ENCODE measurements at places on chromosomes 2 and 18.

DNA sequence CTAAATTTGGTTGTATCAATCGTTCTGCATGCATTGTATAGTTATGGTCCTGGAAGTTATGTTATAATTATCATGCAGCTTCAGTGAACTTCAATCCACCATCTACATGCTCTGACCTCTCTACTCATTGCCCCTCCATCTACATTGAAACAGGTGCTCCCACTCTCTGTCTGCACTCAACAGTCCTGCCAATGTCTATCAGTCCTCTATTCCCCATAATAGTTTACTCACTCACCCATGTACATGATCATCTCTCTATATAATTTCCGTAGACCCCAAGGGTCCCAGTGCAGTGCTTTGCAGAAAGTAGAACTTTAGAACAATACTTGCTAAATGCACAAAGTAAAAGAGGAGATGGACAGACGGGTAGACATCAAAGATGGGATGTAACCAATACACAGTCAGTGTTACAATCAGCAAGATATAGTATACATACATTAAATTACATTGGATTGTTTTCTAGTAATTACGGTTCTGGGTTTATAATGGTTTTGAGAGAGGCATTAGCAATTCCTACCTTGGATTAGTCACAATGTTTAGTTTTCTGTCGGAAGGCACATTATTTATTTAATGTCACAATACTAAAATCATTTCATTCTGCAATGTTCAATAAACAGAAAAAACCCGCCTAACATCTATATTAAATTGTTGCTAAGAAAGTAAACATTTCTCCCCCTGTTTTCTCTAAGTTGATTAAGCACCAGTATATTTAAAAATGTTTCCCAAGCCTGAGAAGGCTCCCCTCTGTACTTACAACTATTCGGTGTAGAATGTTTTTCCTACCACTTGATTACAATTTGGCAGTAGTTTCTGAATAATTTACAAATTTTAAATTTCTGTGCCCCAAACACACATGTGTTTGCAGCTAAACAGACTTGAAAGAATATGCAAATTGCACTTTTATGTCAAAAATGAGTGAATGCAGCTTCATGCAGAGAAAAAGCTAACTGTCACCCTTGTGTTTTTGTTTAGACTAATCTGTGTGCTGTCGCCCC, 94.4 kb upstream of the SIX2 start:
- no peak for DNase-seq

- no peak for DNase-seq
Measured at GRCh38 chr2:224994242-224994823, 47.9 kb downstream of the DOCK10 start.

- no peak for DNase-seq
Measured at GRCh38 chr2:58669998-58670397, 428.9 kb upstream of the FANCL start.

DNA sequence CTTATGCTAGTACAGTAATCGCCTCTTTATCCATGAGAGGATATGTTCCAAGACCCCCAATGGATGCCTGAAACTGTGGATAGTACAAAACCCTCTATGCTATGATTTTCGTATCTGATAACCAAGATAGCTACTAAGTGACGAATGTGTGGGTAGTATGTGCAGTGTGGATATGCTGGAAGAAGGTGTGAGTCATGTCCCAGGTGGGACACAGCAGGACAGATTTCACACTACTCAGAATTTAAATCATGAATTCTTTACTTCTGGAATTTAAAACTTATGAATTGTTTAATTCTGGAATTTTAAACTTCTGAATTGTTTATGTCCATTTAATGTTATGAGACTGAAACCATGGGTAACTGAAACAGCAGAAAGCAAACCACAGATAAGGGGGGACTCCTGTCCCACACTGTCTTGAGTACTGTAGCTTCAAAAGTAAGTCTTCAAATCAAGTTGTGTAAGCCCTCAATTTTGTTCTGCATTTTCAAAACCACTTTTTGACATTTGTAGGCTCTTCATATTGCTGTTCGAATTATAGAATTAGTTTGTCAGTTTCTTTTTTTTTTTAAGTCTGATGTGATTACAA, 116.0 kb downstream of the LTBP1 start:
- no peak for DNase-seq

DNA sequence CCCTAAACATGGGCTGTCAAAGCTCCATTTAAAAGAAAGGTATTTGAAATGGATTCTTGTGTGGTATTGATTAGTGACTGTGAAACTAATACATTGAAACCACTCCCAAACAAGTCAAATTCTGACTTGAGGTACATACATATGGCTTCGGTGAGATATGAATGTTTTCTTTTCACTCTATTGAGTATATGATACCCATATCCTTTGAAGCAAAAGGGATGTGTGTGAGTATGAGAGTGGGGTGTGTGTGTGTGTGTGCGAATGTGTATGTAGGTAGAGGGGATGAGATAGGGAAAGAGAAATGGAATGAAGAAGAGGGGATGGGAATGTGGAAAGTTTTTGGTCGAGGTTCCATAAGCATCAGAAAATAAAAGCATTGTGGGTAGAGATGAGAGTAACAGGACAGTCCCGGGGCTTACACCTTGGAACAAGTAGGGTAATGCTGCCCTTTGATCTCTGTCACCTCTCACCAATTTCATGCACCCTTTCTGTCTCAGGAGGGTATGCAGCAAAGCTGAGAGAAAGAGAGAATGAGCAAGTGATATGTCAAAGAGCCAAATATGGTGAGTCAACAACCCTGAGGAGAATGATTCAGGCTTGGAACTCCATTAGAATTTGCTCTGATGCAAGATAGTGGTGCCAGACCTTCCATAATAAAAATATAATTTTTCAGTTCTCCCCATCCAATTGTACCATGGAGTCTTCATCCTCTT, 64.0 kb upstream of the ZEB2 start:
- DNase-seq, result no peak

DNA sequence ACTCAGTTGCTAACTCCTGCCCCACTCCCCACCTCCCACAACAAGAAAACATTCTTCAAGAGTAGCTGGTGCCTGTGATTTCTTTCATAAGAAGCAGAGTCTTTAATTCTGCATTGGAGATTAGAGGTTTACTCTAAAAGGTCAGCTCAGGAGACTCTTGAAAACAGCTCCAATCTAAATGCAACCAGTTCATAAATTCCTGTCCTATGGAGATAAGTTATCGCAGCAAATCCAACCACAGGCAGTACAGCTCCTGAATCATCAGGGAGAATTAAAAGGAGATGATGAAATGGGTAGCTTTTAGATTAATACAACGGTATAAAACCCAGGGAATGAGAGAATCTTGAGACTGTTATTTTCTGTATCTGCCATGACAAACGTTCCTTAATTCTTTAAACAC, 130.7 kb downstream of the SOCS6 start:
- DNase-seq, result no peak

DNA sequence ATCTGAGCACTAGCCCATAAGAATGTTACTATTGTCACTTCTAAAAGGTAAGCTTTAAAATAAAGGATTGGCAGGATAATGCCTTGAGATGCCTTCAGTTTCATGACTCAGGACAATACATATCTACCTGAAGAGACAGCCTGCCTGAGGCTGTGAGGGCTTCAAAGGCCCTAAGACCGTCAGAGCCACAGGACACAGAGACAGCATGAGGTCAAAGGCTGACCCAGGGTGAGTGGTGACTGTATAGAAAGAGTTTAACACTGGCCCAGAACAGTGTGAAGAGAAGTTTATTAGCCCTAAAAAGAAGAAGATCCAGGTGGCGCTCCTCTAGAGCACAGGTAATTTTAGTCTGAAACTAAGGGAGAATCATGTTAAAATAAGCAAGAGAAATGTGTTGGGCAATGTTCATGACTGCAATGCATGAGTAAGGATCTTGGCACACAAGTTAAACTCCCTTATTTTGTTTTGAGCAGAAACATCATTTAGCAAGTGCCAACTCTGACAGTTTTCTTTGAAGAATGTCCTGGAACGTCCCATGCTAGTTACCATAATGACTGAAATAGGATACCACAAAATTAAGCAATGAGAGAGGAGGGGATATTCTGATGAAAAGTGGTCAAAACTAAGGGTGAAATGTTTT, 78.1 kb upstream of the FAM110C start:
- DNase-seq, result no peak

DNA sequence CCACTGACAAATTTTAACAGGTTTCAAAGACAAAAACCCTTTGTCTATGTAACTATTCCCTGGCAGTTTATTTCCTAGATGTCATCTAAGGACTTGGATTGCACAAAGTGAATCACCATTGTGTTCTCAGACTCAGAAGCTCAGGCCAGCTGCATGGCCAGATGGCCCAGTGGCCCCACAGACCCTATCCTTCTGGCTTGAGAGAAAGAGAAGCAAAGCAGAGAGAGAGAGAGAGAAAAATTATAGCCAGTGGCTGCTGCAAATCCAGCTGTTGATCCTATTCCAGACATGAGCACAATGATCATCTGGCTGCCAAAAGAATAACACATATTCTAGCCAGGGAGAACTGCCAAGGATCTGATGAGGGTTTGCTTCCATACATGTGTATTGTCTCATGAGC, 25.8 kb downstream of the CTLA4 start:
- no peak for DNase-seq

- no peak for DNase-seq
Measured at GRCh38 chr2:8357738-8358518, 323.9 kb upstream of the ID2 start.

GRCh38 chr2:177252808-177253531, 11.6 kb downstream of the NFE2L2 start:
- no peak for DNase-seq

DNA sequence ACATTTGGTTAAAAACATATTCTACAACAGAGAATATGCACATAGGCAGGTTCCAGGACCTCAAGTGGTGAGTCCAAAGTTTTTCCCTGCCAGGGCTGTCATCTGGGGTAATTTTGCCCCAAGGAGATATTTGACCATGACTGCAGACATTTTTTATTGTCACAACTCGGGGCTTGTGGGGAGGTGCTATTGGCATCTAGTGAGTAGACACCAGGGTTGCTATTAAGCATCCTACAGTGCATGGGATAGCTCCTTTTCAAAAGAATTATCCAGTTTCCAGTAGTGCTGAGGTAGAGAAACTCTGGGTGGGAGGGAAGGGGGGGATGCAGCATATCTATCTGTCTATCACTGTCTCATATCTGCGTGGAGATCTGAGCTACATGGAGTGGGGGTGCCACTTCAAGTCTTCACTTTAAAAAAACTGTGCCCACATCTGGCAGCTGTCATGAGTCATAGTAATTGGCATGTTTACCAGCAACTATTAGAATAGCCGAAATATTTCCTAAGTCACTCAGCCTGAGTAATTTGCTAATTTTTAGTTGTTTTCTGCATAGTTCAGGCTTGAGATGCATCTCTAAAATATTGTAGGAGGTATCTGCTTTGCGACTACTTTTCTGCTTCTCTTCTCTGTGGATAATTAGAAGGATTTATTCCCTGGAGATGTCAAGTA, 254.0 kb upstream of the RBMS1 start:
- DNase-seq, result no peak

DNA sequence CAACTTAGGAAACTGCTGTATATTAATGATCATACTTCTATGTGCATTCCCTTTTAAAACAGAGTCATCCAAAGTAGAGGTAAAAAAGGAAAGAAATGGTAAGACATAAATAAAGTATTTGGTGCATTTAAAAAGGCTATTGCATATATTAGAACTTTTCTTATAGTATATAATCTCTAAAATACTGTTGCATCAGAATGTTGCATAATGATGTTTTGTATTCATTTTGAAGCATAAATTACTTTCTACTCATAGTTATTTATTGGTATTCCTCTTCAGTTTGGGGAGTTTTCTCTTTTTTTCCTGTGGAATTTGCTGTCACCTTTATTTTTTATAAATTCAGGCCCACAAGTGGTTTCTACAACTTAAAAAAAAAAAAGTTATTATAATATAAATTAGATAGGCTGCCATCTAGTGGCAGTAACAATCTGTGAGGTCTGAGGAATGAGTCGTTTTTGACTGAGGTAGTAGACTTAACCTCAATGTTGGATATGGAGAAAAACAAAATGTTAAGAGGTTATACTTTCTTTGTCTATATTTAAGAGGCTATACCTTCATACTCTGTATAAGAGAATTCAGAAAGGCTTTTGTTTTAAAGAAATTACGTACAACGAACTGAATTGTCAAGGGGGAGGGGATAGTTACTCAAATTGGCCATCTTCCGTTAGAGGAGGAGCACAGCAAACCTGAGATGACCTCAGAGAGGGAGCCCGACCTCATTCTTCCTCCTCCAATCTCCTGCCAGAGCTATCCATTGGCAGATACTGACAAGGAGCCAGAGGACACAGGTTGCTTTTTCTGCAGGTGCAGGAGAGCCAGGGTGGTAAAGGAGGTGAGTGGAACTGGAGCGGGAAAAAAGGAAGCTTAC, 23.8 kb downstream of the ANKAR start:
- no peak for DNase-seq

GRCh38 chr18:23207994-23208393, 72.7 kb downstream of the CABLES1 start:
- no peak for DNase-seq

- no peak for DNase-seq
Measured at GRCh38 chr2:32355976-32356680, 695 bp upstream of the BIRC6 start.

DNA sequence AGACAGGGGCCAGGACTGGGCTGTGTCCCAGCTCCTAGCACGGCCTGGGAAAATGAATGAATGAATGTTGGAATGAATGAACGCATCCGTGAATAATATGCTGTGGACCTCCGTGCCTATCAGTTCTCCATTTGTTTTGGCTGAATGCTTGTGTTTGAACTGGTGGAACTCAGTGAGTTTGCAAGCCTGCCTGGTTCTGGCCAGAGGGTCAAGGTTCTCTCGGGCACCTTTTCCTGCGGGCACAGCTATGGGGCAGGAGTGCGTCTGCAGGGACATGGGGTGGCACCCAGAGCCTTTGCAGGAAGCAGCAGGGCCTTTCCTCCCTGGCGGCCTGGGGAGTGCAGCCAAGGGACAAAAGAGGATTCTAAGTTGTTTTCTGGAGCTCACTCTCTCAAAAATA, 17.6 kb upstream of the PDIA6 start:
- no peak for DNase-seq

All from stimulated activated CD4-positive, alpha-beta T cell treated with anti-CD3 and anti-CD28 coated beads, Interleukin-4, amount 100 ng/mL, for 48 hours (primary cell).